CD4-positive, alpha-beta T cell treated with Interleukin-10 for 1 hour (primary cell): ENCODE measurements at places on chromosomes 11 and 22.

DNA sequence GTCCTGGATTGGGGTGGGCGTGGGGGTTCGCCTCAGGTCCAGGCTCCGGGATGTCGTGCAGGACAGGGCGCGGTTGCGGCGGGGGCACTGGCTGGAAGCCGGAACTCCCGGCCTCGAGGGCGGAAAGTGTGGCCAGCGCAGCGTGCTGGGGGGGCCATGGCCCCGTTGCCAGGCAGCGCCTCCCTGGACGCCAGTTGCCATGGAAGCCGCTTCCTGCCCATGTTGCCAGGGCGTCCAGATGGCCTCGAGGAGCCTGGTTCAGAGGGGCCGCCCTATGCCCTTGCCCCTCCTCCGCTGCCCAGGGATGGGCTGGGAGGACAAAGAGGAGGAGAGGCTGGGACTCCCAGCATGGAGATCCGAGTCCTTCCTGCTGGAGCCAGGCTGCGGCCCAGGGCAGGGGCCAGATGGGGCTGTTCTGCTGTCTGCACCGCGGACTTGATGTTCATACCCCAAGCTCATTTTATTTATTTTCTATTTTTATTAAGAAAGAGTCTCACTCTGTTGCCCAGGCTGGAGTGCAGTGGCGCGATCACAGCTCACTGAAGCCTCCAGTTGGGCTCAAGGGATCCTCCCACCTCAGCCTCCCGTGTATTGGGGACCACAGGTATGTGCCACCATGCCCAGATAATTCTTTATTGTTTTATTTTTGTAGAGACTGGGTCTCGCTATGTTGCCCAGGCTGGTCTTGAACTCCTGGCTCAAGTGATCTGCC lies 4.6 kb upstream of the CCDC188 start:
- no peak for DNase-seq

DNA sequence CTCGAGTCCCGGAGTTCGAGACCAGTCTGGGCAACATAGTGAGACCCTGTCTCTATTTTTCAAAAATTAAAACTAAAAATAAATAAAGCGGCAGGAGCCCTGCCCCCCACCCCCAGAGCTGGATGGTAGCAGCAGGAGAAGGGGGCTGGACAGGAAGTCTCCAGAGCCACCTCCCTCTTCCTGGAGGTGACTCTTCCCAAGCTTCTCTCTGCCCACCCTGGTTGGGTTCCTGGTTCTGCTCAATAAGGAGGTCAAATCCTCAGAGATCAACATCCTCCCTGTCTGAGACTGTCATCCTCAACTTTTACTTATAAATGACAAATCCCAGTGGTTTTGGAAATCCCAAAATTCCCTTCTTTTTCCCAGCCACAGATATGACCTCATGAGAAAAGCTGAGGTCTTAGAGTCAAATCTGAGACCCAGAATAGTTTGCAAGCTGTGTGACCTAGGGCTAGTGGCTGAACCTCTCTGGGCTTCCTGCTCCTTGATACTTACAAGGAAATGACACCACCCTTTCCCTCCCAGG lies 987 bp downstream of the C1QTNF6 start:
- no peak for DNase-seq

GRCh38 chr11:6988506-6988905 lies 31.6 kb downstream of the ZNF214 start:
- no peak for DNase-seq

DNA sequence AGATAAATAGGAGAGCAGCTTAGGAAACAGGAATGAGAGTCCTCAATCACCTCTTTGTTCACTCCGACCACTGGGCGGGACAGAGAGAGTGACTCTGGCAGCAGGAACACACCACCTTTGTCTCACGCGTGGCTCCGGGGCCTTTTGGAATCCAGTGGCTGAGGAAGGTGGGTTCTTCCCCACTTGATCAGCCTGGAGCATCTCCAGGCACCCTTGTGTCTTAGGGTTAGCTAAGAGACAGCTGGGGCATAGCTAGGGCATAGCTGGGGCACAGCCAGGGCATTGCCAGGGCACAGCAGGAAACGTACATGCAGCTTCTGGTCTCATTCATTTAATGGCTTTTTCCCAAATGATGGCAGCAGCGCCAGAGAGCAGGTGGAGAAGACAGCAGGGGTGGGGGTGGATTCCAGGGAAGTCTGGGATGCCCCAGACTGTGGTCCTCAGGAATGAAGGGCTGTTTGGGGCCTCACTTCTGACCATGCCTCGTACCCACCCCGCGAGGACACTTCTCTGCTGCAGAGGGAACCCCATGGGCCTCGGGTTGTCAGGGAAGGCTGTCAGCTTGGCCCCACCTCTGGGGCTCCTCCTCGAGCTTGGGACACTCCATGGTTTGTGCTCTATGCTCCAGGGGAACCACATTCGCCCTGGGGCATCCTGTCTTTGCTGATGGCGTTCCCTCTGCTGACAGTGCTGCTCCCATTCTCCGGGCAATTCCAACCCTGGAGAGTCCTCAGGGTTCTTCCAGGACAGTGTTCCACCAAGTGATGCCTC lies 30.4 kb upstream of the SHANK2 start:
- DNase-seq: no peak

- peak; percentile 76 for DNase-seq
Observed at GRCh38 chr22:37260901-37261336, 16.9 kb upstream of the RAC2 start.

DNA sequence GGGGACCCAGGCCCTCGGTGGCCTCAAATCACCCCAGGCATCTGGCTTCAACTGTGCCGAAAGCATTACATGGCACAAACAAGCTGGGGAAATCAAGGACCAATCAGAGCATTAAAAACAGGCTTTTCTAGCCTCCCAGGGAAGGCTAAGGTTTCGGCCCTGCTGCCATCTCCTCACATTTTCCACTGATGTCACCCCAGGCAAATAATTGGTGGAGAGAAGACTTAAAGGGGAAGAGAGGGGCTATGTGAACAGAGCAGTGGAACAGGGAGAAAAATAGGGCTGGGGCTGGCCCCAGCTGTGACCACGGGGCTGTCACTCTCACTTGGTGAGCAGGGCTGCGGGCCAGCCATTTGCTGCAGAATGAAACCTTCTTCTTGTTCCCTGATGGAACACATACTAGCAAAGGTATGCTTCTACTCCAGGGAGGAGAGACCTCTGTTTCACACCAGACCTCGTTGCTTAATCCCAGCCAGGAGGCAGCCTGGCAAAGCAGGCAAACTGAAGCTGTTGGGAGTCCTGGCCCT lies 581.3 kb downstream of the SOX6 start:
- DNase-seq: no peak

GRCh38 chr11:64447831-64448598 lies 89.1 kb downstream of the RPS6KA4 start:
- DNase-seq: peak; percentile 21

GRCh38 chr22:40855071-40855978 lies 1.1 kb downstream of the ST13 start:
- peak; percentile 23 for DNase-seq

DNA sequence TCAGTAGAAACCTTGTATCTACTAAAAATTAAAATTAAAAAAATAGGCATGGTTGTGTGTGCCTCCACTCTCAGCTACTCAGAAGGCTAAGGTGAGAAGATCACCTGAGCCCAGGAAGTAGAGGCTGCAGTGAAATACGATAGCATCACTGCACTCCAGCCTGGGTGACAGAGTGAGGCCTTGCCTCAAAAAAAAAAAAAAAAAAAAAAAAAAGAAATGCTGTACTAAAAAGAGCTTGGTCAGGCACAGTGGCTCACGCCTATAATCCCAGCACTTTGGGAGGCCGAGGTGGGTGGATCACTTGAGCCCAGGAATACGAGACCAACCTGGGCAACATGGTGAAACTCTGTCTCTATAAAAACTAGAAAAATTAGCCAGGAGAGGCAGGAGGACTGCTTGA lies 36.5 kb downstream of the SBF2 start:
- no peak for DNase-seq

GRCh38 chr11:63556404-63557013 lies 6.7 kb downstream of the PLAAT2 start:
- no peak for DNase-seq
